ENCODE measurements at places on chromosomes 4 and X.

DNA sequence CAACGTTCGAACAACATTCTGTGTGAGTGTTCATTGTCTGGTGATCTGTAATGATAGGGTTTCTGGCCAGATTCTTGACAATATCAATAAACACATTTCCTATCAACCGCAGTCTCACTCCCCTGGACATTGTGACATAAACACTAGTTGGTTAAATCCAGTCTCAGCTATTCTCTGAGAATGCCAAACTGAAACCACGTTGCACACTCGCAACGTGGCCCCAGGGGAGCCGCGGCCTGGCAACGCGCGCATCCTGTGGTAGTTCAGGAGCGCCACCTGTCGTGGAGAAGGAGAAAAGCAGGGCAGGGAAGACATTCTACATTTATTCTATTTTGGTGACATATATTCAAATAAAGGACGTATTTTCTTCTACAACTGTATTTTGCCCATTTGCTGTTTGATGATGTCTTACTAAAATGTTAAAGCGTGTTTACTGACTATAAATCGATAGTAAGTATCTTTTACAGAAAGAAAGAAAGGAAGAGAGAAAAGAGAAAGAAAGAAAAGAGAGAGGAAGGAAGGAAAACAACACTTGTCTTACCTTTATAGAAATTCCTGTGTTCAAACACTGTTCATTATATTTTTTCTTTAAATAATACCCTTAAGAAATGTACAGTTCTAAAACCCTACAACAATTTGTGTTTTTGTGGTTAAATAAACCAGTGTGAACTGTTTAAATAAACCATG, 738.3 kb upstream of the FRG1 start:
- peak; percentile 45 for DNase-seq

DNA sequence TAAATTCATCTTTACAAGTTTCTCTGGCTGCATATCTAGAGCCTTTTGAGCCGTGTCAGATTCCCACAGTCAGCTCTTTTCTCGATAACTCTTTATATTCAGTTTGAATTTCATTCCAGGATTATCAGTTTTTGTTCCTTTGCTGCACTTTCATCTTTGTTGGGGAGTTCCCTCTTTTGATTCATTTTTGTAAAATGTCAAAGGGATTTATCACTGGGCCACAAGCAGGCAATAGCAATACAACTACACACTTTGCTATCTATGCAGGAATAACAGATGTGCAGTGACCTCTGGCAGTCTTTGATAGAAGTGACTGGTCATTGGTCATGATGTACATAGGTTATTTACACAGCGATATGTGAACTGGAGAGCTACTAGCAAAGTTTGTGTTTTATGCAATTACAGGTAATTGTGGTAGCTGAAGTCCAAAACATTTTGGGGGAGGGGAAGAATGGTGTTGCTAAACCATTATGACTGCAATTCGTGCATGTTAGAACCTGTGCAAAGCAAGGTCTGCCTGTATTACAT, 43.8 kb downstream of the HPGDS start:
- no peak for DNase-seq

DNA sequence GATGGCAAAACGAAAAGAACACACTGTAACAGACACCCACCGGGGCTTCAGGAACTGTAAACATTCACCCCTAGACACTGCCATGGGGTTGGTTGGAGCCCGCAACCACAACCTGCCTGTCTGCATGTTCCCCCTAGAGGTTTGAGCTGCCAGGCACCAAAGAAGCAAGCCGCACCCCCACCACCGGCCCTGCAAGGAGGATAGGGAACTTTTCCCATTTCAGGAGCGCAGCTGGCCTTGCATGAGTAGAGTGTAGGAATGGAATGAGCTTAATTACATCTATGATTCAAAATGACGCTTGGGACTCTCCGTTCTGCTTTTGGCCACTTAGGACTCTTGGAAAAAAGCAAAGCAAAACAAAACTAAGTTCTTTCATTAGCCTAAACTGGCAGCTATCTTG, 243.6 kb upstream of the CTSO start:
- no peak for DNase-seq

DNA sequence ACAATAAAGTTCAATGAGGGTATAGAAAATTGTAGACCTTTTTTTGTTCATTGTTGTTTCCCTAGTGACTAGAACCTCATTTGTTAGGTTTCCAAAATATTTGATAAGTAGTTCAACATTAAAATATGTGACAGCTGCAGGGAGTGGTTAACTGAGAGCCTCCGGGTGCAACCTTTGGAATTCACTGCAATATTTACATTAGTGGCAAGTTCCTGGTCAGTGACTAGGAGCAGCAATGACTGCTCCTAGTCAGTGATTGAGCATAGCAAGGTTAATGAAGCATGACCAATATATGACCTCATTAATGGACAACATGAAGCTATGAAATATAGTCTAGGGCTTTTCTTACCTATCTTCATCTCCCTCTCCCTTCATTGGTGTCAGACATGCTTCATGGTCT, 65.8 kb upstream of the FAM47A start:
- DNase-seq: no peak

DNA sequence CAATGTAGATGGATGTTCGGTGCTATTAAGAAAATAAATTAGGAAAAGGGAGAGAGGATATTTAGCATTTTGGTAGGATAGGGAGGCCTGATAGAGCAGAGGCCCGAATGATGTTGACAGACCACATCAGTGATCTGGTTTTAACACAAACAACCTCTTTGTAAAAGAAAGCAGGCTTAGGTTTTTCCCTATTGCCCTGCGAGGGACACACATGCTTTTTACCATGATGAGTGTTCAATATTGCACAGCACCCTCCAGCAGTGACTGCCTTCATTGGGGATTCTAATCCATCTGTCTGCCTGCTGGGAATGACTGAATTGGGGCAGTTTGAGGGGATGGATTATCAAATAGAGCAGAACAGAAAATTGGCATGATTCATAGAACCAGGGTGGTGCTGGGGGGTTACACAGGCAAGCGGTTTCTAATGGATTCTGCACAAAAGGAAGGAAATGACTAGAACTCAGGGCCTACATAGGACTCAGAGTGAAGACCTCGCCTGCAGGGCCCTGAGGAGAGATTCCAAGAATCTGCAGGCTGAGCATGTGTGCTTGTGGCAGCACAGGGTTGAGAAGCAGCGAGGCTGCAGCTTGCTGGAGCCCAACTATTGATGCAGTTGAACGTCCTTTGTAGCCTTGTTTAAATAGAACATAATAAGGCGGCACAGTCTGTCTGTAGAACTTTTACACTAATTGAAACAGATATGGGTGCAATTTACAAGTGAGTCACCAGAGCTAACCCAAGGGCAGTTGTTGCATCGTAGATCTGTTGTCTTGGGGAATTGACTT, 58.0 kb downstream of the RHOH start:
- DNase-seq: no peak

GRCh38 chr4:177895136-177895535, 452.9 kb upstream of the AGA start:
- DNase-seq: no peak

DNA sequence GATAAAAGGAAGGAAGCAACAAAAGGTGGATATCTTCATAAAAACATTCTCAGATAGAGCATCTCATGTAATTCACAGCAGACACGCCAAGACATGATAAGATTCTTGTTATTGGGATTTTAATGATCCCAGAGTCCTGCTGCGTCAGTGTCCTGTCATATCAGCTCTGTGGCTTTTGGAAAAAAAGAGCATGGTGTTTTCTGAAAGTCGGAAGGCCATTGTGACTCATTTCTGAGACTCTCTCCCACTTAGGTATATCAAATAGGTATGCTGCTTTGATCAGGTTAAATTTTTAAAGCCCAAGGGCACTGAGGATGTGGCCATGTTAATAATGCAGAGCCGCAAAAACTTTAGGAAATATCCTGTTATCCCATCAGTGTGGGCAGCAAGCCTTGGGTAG, 481.0 kb downstream of the KCNIP4 start:
- no peak for DNase-seq

DNA sequence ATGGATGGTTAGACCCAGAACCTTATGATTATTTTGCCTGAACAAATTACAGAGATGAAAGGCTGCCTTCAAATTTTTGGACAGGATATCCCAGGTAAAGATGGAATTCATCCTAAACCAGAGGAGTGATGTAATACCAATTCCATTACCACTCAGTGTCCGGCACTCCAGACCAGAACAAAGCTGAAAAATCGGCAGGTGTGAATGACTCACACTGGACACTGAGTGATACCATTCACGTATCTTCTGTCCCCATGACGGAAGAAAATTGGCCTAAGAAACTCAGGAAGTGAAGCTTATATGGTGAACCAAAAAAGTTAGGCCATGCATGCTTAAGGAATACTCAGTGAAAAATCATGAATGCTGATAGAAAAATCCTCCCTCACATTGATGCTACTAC, 34.5 kb downstream of the PALLD start:
- no peak for DNase-seq

DNA sequence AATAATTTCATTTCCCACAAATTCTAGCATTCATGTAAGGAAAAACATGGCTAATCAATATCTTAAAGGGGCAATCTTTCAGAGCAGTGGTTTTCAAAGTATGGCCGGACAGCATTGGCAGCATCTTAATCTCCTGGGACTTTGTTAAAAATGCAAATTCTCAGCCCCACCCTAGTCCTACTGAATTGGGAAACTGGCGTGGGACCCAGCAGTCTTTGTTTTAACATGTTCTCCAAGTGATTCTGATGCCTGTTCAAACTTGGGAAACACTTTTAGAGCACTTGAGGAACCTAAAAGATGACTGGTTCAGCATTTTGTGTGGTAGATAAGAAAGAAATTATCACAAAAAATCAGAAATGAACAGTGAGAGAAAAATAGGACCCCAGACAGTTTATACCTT, 65.7 kb downstream of the ZFX start:
- no peak for DNase-seq

GRCh38 chr4:77453911-77454310, 151.7 kb upstream of the CXCL13 start:
- no peak for DNase-seq

DNA sequence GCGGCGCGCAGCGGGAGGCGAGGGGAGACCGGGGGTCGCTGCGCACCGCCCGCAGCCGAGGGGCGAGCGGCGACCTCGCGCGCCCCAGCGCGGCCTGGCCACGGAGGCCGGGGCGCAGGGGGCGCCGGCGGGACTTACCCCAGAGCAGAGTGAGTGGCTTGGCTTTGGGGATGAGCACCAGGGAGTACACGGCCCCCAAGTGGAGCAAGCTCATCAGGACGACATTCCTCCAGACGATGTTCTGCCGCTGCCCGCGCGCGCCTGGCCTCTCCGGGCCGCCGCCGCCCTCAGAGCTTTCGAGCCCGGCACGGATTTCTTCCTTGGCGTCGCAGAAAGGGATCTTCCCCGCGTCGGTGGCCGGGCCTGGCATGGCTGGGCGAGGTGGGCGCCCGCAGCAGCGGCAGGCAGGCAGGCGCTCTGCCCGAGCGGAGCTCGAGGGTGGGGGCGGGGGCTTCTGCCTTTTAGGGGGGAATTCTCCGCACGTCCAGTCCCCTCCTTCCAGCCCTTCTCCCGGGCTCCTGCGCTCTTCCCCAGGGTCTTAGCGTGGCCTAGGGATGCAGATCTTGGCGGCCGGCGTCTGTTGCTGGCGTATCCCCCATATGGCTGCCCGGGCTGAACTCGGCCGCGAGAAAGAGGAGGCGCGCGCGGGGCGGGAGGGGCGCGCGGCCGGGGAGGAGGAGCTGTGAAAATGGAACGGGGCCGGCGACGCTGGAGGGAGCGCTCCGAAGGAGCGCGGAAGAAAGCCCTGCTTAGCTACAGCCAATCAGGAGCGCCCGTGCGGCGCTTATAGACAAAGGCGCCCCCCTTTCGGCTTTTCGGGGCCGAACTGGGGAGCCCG, at the start of gene SCD5:
Gene SCD5, minus strand, starts transcription at position 629 of the 838 bp plus-strand sequence. Its CDS starts 259 bp downstream, at position 370.
- peak; percentile 85 for DNase-seq

DNA sequence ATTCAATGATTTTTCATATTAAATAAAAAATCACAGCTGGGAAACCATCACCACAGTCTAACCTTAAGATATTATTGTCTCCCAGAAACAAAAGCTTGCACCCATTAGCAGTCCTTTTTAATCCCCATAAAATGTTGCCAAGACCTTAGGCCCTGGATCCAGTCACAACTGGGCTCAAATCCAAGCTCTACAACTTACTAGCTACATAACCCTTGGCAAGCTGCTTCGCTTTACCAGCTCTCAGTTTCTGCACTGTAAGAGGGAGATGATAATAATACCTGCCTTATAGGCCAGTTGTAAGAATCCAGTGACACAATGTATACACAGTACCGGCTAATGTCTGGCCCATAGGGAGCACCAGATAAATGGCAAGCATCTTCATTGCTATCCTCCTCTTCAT, 400.9 kb upstream of the FGF13 start:
- DNase-seq: no peak

DNA sequence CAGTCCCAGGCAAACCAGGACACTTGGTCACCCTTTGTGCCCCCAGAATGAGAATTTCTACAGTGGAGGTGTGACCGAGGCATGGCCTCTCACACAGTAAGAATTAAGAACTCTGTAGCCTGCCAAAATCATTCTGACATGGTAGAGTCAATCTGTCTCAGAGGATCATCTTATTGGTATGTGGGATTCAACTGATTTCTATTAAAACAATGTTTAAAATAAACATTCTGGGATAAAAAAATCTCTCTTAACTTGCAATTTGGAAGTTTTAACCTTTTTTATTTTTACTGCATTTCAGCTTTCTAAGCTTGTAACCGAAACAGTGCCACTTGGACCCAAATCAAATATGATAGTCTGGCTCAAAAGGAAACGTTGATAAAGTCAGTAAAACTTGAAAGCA, 165.4 kb upstream of the LDB2 start:
- DNase-seq: no peak

GRCh38 chr4:172035562-172035961, 222.4 kb downstream of the GALNTL6 start:
- DNase-seq: no peak

GRCh38 chrX:70166601-70167590, 10.4 kb upstream of the DGAT2L6 start:
- DNase-seq: no peak

- DNase-seq: no peak
Observed at GRCh38 chr4:73891739-73892405, 22.7 kb downstream of the CXCL1 start.

DNA sequence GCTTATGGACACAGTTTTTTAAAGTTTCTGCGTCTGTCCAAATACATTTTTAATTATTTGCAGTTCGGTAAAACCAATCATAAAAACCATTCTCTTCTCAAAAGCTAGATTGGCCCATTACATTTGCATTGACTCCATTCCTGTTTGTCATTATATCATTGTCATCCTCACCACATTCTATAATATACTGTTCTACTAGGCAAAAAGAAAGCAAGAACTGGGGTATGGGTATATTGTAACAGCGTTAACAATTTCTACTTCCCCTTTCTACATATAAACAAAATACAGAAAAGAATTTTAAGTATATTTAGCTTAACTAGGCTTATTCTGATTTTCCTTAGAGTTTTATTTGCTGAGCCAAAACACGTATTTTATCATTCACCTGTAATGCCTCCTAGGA, 91.8 kb downstream of the RAP1GDS1 start:
- DNase-seq: no peak

GRCh38 chr4:53608242-53608641, 17.0 kb upstream of the LNX1 start:
- no peak for DNase-seq

GRCh38 chr4:94653095-94653649, 104.6 kb upstream of the BMPR1B start:
- no peak for DNase-seq

Data from neuronal stem cell (in vitro differentiated cells).